Putamen (tissue), 1 donor: ENCODE measurements at places on chromosomes 7 and 10.
A peak's percentile ranks its signal among the peaks of the same experiment; 100 is the strongest.

- no peak for DNase-seq
Measured at GRCh38 chr7:88116235-88116795, 103.5 kb downstream of the SRI start.

DNA sequence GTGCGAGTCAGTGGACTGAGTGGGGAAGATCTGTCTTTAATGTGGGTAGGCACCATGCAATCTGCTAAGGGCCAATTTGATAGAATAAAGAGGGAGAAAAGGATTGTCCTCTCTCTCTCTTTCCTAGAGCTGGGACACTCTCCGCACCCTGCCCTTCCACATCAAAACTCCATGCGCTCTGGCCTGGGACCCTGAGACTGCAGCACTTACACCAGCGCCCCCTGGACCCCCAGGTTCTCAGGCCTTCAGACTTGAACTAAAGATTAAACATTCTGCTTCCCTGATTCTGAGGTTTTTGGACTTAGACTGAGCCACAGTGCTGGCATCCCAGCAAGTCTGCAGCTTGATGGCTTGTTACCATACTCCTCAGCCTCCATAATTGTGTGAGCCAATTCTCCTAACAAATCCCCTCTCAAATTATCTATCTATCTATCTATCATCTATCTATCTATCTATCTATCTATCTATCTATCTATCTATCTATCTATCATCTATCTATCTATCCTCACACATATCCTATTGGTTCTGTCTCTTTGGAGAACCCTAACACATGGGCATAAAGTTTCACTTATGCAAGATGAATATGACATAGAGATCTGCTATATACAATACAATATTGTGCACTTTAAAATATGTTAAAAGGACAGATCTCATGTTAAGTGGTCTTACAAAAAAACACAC is 22.4 kb upstream of the OR2A5 start:
- no peak for DNase-seq

GRCh38 chr7:77247206-77247850 is 47.7 kb upstream of the FGL2 start:
- peak; percentile 58 for DNase-seq

GRCh38 chr10:67853512-67853911 is 15.5 kb upstream of the DNAJC12 start:
- DNase-seq = no peak

DNA sequence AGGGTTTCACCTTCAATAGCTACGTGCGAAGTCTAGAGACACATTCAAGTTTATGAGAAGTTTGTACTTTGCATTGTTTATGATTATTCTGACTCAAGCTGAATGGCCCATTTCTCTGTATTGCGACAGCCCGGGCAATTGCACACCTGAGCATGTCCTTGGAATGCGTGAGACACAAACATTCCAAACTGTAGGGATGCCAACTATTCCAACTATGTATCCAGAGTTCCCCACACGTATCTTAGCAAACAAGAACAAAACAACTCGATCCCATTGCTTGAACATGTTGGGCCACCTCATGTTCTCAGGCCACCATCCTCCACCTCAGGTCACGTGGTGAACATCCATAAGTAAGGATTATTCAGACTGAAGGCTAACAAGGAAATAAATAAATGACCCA is 51.4 kb upstream of the EGFR start:
- no peak for DNase-seq

DNA sequence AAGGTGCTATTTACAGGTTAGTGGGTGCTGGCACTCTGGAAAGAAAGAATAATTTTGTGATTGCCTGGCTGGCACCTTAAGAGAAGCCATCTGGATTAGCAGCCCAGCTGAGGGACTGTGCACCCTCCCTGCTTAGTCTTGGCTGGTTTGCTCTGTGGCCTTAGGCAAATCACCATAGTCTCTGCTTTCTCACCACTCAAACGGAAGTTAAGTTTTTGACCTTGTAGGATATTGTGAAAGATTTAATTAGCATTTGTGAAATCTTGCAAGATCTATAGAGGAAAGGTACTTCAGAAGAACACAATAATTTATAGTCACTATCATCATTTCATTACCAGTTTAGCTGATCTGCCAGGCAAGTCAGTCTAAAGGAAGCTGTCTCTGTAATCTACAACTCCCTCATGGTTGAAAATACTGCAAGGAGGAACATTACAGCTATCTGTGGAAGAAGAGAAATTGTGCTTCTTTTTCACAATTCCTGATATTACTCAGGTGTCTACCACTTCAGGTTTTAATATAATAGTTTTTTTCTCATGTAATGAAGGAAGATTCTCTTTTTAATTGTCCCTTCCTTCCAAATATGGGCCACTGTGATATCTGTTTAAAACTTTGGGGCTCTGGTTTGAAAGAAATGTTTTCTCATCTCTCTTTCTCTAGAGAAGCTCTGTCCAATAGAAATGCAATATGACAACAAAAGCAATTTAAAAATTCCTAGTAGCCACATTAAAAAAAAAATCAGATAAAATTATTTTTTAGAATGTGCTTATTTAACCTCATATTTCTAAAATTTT is 219.6 kb downstream of the PTEN start:
- DNase-seq = no peak

GRCh38 chr7:30913821-30914515 is 2.3 kb downstream of the AQP1 start:
- no peak for DNase-seq

- DNase-seq = no peak
Measured at GRCh38 chr10:113293167-113293566, 259.7 kb upstream of the HABP2 start.

DNA sequence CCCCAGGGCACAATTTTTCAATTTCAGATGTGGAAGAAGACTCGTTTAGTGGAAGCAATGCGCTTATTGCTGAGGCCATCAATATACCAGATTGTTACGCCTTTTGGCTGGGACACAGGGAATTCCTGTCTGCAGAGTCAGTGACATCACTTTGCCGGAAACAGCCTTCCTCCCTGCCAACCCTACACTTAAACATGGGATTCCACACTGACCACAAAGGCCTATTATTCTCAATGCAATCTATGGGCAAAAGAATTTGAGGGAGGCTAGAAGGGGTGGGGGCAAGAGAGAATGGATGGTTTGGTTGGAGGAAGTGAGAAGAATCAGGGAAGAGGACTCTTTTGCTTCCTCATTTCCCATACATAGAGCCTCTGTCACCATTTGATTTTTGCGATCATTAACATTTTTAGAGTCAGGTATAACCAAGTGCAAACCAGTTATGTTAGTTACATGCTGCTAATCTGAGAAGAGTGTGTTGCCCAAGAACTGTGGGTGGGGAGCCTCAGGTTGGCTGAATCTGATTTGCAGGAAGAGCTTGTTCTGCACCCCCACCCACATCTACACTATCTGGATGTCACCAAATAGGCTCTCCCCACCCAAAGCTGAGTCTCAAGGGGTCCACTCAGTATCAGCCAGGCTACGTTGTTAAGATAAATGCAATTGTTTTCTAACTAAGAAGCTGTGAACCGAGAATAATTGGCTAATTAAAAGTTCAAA is 58.2 kb downstream of the ENTPD1 start:
- DNase-seq = no peak

- DNase-seq = no peak
Measured at GRCh38 chr10:128049226-128050120, 76.8 kb downstream of the MKI67 start.

DNA sequence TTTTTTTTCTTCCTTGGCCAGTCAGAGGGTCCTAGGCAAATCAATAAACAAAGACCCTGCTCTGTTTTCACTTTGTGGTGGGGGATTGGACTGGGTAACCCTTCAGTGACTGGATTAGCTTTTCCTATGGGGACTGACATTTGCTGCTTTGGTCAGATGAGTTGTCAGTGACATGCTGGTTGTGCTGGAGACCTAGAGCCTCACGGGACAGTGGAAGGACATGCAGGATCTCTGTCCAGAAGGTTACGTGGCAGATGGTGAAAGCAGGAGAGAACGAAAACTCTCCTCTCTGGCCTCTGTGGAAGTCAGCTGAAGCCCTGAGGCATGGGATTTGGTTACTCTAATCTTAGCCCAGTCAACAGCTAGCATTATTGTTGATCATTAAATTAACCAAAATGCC is 90.0 kb upstream of the BMPER start:
- no peak for DNase-seq

DNA sequence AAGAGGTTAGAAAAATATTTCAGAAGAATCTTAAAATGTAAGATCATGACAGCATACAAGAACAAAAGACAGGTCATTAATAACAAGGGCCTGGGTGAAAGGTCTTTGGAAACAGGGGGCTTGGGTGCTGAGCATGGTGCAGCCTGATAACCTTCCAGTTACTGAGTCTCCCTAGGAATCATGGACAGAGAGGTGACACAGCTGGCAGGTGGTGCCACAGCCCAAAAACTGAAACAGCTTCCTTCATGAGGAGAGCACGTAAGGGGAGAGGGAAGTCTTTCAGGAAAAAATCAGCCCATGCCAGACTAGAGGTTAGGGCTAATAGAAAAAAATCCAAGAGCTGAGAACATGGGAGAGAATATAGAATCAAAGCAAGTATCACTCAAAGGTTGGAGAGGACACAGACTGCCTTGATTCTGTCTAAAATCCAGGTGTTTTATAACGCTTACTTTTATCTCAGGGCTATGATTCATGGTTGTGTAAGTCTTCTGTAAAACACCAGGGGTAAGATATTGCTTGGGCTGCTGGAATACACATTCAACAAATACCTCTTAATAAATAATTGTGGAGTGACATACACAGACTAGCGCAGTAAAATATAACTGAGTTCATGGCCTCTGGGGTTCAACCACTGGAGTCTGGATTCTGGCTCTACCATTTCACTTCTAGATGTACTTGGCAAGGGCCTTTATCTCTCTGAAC is 88.1 kb downstream of the SEMA3C start:
- DNase-seq = no peak

DNA sequence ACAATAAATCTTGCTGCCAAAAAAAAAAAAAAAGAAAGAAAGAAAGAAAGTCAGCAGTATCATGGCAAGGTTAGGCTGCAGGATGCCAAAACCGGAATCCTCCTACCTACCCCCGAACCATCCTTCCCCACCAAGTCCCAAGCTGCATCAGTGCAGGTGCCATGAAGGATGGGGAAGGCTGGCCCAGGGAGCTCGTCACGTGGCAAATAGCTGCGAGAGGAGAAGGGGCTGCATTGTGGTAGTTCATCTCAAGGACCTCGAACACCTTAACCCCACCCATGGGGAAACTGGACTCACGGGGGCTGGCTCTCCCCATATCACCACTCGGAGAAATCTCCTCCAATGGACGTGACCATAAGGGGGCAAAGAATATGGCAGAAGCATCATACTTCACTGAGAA is 86.2 kb downstream of the TACC2 start:
- DNase-seq = no peak

DNA sequence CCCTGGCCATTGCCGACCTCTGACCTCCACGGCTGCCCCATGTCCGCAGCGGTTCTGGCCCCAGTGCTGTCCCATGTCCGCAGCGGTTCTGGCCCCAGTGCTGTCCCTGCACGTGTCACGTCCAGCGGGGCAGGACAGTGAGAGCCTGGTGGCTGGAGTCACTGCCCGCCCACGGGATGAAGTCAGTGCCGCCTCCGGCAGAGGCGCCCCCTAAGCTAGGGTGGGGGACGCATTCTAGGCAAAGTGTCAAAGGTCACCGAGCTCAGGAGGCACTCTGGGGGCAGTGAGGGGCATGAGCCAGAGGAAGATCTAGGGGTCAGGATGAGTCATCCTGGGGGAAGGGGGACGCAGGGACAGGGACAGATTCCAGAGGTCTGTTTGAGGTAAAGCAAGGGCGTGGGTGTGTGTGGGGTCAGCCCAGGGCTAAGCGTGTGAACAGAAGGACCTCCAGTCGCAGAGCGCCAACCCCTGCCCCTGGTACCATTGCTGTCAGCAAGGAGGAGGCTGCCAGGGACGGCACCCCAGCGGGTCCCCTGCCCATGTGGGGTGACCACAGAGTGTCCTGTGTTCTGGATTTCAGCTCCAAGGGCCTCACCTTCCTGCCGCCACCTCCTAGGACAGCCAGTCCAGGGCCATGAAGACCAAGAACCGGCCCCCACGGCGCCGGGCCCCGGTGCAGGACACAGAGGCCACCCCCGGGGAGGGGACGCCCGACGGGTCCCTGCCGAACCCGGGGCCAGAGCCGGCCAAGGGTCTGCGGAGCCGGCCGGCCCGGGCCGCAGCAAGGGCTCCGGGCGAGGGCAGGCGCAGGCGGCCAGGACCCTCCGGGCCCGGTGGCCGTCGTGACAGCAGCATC is 665 bp downstream of the BHLHA15 start:
- DNase-seq = no peak

- DNase-seq = no peak
Measured at GRCh38 chr7:37405603-37406122, 43.0 kb downstream of the ELMO1 start.

DNA sequence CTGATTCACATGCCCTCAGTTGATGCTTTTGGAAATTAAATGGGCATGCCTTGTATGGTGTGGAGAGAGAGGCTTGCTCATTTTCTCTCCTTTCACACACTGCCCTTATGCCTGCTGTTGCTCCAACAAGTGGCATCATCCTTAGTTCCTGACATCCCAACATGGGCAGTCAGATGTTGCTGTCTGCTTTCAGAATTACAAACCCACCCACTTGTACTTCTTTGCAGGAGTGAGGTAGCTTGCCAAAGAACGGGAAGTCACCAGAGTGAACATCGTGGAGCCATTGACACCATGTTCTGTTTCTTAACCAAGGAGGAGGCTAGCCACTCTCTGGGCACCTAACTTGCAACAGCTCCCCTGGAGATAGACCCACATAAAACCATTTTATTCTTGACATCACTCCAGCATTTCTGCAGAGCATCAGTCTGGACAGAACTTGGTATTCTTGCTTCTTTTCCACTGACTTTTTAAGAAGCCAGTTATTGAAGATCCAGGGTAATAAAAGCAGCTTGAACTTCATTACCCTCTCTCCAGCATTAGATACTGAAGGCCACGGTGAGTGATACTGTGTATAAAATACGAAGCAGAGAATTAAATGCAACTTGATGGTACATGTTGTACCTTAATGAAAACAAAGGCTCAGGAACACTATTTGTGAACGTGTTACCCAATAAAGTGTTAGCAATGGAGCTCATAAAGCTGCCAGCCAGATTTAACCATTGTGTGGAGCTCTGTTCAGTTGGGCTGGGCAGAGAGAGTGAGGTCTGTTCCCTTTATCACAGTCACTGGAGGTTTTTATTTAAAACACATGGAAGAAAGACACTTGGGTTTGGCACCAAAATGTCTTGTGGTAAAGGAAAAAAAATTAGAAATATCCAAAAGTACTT is 195.8 kb upstream of the HABP2 start:
- DNase-seq = no peak

DNA sequence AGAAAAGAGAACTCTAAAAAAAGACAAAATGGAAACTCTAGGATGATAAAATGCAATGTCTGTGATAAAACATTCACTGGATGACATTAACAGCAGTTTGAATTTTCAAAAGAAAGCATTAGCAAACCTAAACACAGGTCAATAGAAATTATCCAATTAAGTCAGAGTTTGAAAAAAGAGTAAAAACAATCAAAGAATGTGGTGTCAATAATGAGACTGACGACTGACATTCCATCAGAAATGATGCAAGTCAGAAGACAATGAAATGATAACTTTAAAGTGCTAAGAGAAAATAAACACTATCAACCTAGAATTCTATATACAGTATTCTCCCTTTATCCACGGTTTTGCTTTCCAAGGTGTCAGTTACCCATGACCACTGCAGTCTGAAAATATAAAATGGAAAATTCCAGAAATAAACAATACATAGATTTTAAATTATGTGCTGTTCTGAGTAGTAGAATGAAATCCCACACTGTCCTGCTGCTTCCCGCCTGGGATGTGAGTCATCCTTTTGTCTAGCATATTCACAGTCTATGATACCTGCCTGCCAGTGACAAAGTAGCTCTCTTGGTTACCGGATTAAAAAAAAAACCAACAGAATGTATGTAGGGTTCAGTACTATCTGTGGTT is 38.3 kb upstream of the SFMBT2 start:
- DNase-seq = no peak

GRCh38 chr7:1489336-1489735 is 14.9 kb downstream of the INTS1 start:
- DNase-seq = no peak
